ENCODE measurements at places on chromosomes 16 and 17. TPM values are rescaled to one million over a fixed set of nuclear protein-coding genes. Genes with fewer than 3 reads are reported as not detected.

The TP53TG3F gene
- not detected for total RNA-seq

The PLA2G10 gene
- total RNA-seq = not detected

DNA sequence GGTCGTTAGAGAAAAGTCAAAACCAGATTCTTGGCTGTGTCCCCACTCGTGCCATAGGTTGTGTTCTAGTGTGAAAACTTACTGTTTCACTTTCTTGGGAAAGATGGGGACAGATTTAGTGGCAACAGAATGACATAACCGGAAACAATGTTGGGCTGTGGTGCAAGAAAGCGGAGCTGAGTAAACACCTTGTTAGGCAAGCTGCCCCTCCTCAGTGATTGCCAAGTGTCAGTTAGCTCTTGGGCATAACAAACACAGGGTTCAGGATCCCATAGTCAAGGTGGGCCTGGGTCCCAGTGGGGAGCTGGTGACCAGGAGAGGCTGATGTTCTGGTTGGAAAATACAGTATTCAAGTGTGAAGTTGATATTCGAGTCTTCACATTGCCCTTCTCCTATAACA lies 15.4 kb downstream of the UBN1 start:
- no peak overlapping the region for H3K4me3 ChIP-seq
- peak overlapping the region; percentile 11 for H3K27ac ChIP-seq
- H3K36me3 ChIP-seq = peaks cover 61% of the 10 kb centered on the region
- no peaks in the 10 kb centered on the region for H3K27me3 ChIP-seq
- H3K4me1 ChIP-seq = peaks cover 6% of the 10 kb centered on the region

DNA sequence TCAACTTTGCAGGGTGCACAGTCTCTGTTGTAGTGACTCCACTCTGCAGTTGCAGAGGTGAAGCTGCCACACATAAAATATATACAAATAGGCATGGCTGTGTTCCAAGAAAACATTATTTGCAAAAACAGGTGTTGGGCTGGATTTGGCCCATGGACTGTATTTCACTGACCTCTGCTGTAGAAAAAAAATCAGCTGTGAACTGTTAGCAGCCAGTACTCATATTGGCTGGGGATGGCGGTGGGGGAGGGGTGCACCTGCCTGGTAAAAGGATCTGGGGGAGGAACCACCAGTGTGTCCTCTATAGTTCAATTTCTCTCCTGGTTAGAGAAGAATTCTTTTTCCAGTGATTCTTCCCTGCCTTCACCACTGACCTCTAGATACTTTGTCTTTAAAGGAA lies 50.0 kb downstream of the SHISA9 start:
- no peaks in the 10 kb centered on the region for H3K27me3 ChIP-seq
- no peak overlapping the region for H3K4me3 ChIP-seq
- H3K4me1 ChIP-seq = no peaks in the 10 kb centered on the region
- DNase-seq = no peak
- H3K27ac ChIP-seq = no peak overlapping the region

DNA sequence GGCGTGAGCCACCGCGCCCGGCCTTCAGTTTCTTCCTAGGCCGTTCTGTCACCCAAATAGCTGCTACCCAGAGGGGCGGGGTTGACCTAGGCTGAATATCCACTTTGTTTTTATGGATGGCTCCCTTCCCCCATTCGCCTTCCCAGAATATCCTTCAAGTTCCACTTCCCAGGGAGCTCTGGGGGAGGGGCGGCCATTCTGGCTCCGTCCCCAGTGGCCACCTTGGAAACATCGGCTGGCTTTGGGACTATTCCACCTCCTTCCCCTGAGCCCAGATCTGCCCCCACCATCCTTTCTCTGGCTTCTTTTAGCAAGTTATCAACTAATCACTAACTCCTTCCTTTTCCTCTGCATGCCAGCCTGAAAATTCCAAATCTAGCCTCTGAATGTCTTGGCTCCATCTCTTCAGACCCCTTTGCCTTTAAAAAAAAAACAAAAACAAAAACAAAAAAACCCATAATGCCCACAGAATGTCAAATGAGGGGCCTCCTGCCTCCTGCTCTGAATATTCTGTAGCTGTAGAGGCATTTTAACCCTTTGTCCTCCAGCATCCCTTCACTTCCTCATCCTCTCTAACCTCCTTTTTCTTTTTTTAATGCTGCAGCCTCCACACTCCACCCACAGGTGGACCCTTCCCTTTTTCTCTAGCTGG lies 6.4 kb downstream of the ATP1B2 start:
- H3K27me3 ChIP-seq = peaks cover 31% of the 10 kb centered on the region
- no peak overlapping the region for H3K4me3 ChIP-seq
- H3K4me1 ChIP-seq = no peaks in the 10 kb centered on the region
- no peak for DNase-seq
- H3K27ac ChIP-seq = no peak overlapping the region

- H3K36me3 ChIP-seq = no peaks in the 10 kb centered on the region
- H3K4me1 ChIP-seq = no peaks in the 10 kb centered on the region
- no peaks in the 10 kb centered on the region for H3K27me3 ChIP-seq
Observed at GRCh38 chr16:54847207-54847606, 83.5 kb upstream of the IRX5 start.

DNA sequence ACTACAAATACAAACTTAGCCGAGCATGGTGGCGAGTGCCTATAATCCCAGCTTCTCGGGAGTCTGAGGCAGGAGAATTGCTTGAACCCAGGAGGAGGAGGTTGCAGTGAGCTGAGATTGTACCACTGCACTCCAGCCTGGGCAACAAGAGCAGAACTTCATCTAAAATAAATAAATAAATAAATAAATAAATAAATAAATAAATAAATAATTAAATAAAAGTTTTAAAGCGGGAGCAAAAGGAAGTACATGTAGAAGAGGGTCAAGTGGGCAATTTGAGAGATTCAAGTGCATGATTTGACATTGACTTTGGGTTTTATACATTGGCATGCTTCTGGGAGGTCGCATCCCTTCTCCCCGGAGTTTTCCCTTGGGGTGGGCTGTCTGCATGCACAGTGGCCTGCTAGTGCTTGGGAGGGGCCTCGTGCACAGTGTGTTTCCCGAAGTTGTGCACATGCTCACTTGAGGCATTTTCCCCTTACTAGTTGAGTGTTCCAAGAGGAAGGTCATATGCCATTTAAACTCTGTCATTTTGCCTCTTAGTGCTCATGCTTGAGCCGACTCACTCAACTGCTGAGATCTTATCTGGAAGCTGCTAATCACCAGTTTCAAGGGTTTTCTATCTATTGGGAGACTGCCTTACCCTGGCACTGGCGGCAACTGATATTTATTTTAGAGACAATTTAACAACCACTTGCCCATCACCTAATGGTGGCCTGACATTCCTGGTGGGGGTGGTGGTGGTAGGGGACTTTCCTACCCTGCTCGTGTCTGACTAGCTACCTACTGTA lies 193.2 kb upstream of the MPHOSPH6 start:
- no peak overlapping the region for H3K4me3 ChIP-seq
- no peaks in the 10 kb centered on the region for H3K27me3 ChIP-seq
- H3K27ac ChIP-seq = no peak overlapping the region
- no peaks in the 10 kb centered on the region for H3K36me3 ChIP-seq
- no peaks in the 10 kb centered on the region for H3K4me1 ChIP-seq

DNA sequence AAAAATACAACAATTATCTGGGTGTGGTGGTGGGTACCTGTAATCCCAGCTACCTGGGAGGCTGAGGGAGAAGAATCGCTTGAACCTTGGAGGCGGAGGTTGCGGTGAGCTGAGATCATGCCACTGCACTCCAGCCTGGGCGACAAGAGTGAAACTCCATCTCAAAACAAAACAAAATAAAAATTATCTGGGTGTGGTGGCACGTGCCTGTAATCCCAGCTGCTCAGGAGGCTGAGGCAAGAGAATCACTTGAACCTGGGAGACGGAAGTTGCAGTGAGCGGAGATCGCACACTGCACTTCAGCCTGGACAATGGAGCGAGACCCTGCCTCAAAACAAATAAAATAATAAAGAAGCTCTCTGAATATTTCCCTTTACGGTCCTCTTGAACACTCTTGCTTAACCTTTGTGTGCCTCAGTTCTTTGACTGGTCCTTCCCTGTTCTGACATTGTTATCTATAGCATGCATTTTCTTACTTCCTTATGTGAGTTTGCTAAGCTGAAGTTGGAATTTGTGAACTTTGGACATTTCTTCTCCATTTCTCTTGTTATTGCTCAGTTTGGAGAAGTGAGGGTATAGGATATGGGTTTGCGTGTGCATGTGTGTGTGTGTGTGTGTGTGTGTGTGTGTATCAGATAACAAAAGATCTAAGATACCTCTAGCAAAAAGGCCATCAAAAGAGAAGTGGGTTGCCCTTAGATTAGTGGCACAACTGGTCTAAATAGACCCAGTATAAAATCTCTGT lies 29.7 kb upstream of the WSB1 start:
- no peak for DNase-seq
- H3K4me1 ChIP-seq = no peaks in the 10 kb centered on the region
- no peak overlapping the region for H3K27ac ChIP-seq
- no peak overlapping the region for H3K4me3 ChIP-seq
- peaks cover 16% of the 10 kb centered on the region for H3K27me3 ChIP-seq
- H3K36me3 ChIP-seq = no peaks in the 10 kb centered on the region

DNA sequence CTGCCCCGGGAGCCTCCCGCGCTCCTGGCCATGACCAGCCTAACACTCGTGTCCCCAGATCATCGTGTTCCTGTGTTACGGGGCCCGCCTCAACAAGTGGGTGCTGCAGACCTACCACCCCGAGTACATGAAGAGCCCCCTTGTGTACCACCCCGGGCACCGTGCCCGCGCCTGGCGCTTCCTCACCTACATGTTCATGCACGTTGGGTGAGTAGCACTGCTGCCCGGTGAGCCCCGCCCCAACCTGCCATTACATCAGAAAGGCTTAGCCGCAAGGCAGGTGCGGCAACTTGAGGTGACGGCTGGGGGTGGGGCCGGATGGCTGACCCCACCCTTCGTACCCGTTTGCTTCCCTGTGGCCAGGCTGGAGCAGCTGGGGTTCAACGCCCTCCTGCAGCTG lies 1.4 kb downstream of the RHBDL1 start:
- DNase-seq = no peak
- H3K4me1 ChIP-seq = peaks cover 8% of the 10 kb centered on the region
- peaks cover 14% of the 10 kb centered on the region for H3K36me3 ChIP-seq
